CD4-positive, alpha-beta T cell (primary cell): ENCODE measurements at places on chromosomes 7 and 10.

DNA sequence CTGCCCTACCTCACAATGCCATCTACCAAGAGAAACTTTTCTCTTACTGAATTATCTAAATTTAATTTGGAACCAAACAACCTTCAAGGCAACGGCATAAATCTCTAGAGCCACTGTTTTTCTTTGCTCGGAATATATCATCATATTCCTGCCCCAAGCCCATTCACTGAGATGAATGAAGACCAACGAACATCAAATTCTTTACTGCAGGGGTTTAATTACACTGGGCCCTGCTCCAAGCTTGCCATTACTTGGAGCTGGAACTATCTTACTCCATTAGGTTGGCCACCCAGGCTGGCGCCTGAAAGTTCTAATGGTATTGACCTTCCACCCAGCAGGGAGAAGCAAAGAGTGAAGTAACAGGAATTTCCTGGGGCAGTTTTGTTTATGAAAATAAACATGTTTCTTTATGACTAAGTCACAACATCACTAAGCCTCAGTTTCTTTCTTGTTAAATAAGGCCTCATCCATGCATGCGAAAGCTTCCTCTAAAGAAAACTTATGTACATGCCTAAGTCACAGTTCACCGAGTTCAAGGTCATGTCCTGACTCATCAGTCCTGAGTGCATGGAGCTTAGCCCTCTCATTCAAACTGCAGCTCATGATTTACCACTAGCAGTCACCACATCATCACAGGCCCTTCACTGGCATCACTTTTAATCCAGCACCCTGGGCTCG is 42.1 kb upstream of the ANAPC16 start:
- DNase-seq: no peak

DNA sequence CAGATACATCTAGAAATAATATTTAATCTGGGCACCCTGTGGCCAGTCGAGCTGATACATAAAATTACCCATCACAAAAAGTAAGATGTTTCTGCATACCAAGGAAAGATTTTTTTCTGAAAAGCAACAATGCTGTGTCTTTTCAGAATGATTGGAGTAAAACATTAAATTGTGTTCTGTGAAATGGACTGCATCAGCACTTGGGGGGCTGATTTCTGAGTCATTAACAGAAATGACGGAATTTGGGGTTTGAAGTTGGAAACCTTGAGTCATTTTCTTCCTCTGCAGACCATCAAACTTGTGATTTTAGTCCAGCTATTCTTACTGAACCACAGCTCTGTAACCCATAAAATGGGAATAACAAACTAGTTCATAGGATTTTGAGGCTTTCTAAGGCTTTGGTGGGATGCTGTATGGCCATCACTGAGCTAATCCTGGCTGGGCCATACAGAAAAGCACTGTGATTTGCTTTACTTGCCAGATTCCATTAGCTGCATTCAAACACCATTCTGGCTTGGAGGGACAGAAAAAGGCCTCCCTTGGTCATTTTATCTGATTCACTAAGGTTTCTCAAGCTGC is 739.4 kb upstream of the IGFBP3 start:
- DNase-seq: no peak

DNA sequence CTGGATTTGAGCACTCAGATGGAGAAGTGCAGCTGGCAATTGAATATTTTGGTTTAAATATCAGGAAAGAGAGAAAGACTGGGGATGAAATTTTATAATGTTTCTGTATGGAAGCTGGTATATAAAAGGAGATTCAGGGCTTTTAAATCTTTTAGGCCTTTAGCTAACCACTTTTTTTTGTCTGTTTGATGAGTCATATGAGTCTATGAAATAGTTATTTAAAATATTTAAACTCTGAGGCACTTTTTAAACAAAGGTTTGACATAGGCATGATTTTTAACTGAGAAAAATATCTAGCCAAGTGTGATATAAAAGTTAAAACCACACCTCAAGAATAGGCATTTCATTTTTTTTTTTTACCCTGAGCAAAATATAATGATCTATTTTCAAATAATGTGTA is 944.3 kb downstream of the GATA3 start:
- DNase-seq: no peak

- no peak for DNase-seq
These were observed 39.2 kb upstream of the SDHAF3 start for GRCh38 chr7:97078023-97078969.

- no peak for DNase-seq
These were observed 29.0 kb upstream of the EBLN1 start for GRCh38 chr10:22246680-22247391.

DNA sequence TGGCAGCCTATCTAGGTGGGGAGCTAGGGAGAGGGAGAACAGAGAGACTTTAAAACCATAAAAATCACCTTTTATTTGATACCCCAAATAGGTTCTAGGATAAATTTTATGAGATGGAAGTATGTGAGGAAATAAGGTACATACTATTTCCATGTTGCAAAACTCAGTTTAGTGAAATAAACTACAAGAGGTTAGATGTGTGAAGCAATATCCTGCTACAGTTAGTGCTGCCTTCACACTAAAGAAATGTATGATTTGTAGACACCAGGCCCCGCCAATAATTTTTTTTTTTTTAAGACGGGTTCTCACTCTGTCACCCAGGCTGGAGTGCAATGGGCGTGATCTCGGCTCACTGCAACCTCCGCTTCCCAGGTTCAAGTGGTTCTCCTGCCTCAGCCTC is 34.4 kb upstream of the RSBN1L start:
- no peak for DNase-seq

- DNase-seq: no peak
These were observed 250.6 kb upstream of the NPVF start for GRCh38 chr7:25478925-25479324.
